ENCODE measurements at places on chromosomes 7 and 10. TPM values are rescaled to one million over a fixed set of nuclear protein-coding genes. Genes with fewer than 3 reads are reported as not detected.

ZNF365 gene
- 10.8 TPM for total RNA-seq

TCF7L2 gene
- total RNA-seq = 3.0 TPM

TLX1 gene
- total RNA-seq = not detected

RBM33 gene
- total RNA-seq = 18.6 TPM

LRRC18 gene
- not detected for total RNA-seq

GRCh38 chr7:105060923-105061322 is 46.9 kb downstream of the KMT2E start:
- DNase-seq = no peak

GRCh38 chr10:122494833-122495232 is 33.5 kb downstream of the HTRA1 start:
- peak; percentile 69 for DNase-seq

DNA sequence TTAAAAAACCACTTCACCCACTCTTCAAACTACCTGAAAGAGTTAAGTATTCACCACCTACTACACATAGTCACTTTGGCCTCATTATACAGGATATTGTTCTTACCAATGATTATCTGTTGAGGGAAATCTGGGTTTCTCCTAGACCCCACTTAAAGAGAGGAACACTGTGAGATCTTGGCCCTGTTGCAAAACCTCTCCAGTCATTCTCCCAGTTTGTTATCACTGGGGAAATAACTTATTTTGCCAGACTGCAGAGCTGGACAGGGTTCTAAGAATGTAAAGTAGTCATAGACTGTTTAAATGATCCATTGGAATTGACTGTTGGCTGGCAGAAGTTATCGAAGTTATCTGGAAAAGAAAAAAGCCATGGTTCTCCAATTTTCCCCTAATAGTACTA is 143.8 kb downstream of the HGF start:
- DNase-seq = no peak

DNA sequence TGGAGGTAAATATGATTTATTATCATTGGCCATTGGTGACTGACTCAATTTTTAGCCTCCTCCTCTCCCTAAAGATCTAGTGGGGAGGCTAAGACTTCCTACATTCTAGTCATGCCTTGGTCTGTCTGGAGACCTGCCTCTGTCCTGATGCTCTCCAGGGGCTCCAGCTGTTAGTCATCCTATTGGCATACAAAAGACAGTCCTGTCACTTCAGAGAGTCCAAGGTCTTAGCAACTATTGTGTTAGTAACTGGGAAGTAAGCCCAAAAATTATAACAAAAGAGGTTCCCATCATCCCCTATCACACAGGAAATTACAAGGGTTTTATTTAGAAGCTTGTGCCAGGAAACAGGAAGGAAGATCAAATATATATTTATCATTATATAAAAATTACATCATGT is 400.6 kb upstream of the VSTM2A start:
- DNase-seq = no peak

GRCh38 chr10:14160299-14160698 is 170.4 kb downstream of the FRMD4A start:
- DNase-seq = no peak

DNA sequence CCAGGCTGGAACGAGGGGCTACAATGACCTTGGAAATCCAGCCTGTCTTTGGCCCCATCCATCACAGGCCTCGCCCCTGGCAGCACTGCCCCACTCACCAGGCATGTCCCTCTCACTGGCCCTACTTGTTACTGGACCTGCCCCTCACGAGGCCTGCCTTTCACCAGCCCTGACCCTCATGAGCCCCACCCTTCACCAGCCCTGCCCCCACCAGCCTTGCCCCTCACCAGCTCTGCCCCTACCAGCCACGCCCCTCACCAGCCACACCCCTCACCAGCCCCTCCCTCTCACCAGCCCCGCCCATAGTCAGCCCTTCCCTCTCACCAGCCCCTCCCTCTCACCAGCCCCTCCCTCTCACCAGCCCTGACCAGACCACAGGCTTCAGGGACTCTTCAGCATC is 57.8 kb downstream of the COL26A1 start:
- DNase-seq = no peak
